ENCODE measurements at places on chromosomes 5 and 9.

- no peak for DNase-seq
Observed at GRCh38 chr5:518721-519120, 5.5 kb downstream of the SLC9A3 start.

GRCh38 chr9:23772385-23772783, 53.7 kb downstream of the ELAVL2 start:
- no peak for DNase-seq

GRCh38 chr9:97982683-97983588, at the start of gene ANP32B:
Gene ANP32B, plus strand, starts transcription at chr9:97983341. Its CDS starts 215 bp downstream, at chr9:97983556.
- peak; percentile 85 for DNase-seq

DNA sequence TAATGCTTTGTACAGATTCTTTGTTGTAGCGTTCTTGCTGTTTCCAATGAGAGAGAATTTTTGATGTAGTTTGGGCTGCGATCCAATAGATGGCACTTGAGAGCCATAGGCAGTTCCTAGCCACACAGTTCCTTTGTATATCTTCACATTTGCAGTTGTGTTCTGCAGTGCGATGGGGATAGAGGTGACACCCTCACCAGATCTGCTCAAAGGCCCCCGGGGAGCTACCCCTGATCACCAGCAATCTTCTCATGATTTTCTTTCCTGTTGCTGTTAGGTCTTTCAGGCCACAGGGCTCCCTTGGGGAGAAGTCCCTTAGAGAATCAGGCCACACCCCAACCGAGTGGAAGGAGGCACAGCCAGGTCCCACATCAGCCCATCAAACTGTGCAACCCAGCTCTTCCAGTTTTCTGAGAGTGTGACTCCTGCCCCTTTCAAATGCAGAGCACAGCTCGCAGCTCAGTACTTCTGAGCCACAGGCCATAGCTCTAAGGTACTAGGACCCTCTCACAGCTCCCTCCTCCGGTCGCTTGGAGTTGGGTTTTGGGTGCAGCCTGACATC, 353.7 kb downstream of the SLCO4C1 start:
- no peak for DNase-seq

DNA sequence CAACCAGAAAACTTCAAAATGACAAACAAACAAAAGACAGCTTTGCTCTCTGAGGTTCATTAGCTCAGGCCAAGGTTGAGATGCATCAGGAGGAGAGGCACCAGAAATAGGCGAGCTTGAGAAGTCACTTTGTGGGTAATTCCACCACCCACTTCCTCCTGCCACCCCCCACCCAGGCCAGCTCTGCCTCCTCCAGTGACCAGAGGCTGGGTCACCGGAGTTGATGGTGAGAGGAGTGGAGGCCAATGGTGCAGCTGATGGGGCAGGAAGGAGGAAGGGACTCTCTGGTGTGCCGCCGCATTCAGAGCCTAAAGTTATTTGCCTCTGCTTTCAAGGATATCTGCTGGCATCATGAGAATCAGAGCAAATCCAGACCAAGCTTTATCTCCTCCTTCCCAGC, 73.8 kb upstream of the ASTN2 start:
- no peak for DNase-seq

DNA sequence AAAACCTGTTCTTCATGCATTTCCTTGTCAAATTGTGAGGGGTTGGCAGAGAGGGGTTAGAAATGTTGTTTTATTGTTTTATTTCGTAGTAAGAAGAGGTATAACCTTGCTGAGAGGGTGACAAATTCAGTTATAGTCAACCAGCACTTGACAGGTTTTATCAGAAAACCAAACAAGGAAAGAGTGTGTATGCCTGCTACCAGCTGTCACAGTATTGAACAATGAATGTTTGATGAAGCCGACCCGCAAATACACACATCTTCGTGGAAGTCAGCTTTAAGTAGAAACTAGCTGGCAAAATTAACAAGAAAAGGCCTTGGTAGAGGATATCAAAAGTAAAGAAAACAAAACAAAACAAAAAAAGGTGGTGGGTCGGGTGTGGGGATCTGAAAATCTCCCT, 214.6 kb upstream of the TLE4 start:
- DNase-seq = no peak

- DNase-seq = no peak
Observed at GRCh38 chr5:136732751-136733150, 367.4 kb upstream of the TRPC7 start.

DNA sequence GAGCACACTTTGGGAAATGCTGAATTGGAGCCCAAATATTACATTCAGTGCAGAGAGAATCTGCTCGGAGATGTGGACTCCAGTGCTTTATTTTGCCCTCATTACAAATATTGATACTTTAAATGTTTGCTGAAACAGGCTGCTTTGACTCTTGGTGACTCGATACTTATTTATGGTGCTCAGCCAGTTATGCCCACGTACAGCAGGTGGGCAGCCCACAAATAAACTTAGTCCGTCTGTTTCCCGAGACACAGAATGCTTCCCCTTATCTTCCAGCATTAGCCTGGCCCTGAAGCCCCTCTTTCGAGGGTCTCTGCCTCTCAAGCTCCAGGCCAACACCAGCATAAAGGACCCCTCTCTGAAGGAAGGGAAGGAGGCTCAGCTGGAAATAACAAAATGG, 158.7 kb downstream of the SMARCA2 start:
- DNase-seq = no peak

GRCh38 chr5:8576178-8576577, 707.2 kb downstream of the MTRR start:
- DNase-seq = no peak
